Right cardiac atrium (tissue), 5 donors: ENCODE measurements at places on chromosomes 16 and 17. TPM values are rescaled to one million over a fixed set of nuclear protein-coding genes. Genes with fewer than 3 reads are reported as not detected.

The HSD17B1 gene
- total RNA-seq, result 1.5 TPM

The EXOC3L1 gene
- 3.0 TPM for total RNA-seq

DNA sequence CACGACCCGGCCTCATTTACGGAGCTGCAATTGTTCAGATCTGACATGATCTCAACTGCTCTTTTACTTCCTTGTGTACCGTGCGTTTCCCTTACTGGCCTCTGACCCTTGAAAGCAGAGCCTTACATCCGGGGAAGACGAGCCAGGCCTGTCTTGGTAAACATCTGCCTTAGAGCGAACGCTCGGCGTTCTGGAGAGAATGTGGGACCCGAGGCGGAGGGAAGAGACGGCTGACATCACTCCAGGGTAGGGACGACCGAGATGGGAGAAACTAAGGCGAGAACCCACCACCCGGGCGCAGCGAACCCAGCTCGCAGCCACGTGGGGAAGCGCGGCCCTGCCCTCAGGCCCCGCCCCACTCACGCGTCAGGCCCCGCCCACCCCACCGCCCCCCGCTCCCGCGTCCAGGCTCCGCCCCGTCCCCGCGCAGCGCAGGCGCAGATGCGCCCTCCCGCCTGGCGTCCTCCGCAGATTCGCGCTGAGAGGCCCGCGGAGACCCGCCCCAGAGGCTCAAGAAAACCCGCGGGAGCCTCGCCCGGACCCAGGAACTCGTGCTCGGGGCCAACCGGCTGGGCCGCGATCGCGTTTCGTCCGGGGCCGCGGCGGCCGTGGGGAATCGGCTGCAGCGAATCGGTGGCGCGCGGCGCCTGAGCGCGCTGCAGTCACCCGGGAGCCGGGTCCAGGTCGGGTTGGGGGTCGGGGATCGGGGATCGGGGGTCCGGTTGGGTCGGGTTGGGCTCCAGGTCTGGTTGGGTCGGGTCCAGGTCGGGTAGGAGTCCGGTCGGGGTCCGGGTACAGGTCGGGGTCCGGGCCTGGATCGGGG, at the start of gene TELO2:
TELO2 (plus strand) TSS at position 438 of the 823 bp plus-strand sequence. CDS start 922 bp downstream, outside the sequence.
- peak; percentile 93 for DNase-seq

The OSGIN1 gene
- total RNA-seq, result 2.4 TPM

DNA sequence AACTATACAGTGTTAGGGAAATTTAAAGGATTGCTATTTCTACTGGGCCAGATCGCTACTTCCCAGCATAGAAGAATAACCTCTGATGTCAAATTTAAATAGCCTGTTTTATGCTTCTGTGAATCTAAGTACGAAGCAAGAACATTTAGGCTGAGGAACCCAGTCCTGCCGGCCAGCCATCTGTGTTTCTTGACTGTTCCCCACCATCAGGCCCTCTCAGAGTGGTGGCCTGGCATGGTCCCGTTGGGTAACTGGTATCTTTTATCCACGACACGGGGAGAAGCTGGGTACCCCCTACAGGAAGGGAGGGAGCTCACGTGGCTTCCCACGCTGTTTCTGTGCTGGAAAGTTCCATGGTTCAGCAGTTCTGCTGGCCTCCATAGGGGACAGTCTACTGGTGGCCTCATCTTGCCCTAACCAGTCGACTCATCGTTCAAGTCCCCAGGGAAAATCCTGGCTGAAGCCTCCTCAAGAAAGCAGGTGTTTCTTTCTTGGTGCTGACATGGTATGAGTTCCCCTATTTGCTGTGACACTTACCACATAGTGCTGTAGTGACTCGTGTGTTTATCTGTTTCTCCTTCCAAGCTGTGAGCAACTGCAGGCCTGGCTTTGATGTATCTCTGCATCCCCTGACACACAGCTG, 201.7 kb upstream of the NLRP1 start:
- no peak for DNase-seq

DNA sequence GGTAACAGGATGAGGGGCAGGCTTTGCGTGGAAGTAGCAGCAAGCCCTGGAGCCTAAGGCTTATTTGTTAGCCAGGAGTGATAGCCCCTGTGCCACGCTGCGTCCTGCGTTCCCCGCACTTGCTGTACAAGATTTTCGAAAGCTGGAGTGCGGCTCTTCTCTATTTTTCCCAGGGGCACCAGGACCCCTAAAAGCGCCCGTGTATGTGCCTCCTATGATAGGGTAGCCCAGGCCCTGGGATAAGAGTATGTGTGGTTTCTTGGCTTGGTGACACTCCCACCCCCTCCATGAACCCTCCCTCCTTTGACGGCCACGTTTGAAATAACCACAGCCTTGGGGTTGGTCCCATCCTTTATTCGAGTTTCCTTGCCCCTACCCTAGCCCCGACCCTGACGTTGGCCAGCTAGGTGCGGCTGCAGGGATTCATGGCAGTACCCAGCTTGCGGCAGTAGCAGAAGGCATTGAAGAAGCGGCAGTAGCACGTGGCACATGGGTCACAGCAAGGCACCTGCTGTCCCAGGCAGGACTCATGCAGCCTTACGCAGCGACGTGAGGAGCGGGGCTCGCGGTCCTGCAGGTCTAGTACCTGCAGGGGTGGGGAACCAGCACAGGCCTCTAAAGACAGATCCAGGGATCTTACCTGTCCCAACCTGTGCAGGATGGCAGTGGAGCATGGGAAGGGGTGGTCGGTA, 968 bp downstream of the AGRP start:
- no peak for DNase-seq

DNA sequence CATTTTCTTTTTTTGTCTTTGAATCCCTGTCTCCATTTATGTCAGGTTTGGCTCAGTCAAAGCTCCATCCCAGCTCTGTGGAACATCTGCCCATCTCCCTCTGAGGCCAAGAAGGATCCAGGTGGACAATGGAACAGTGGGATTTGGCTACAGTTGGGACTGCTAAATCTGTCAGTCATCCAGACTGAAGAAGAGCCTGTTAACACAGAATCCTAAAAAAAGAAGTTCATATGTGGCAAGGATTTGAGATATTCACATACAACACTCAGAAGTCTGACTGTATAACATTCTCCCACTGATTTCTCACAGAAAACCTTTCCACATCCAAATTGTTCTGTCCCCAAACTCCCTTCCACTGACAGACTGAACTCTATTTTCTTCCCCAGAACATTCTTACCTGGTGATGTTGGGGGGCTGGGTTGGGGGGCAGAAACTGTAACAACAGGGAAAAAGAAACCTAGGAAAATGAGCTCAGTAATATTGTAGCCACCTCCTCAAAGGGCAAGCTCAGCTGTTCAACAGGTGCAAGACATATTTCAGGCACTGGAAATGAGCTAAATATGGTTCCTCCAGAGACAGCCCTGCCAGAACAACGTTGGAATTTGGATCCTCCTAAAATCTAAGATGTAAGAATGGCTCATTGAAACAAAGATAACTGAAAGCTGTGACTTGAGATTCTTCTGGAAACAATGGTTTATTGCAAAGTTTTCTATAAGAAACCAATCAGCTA, 301.5 kb upstream of the CDH5 start:
- no peak for DNase-seq

The LGALS9B gene
- not detected for total RNA-seq
